Epithelial cell of umbilical artery (primary cell): ENCODE measurements at places on chromosomes 11 and 22. TPM values are rescaled to one million over a fixed set of nuclear protein-coding genes. Genes with fewer than 3 reads are reported as not detected.

Gene CFAP300
- total RNA-seq = 0.61 TPM in 1 of 2 replicates, not detected in the other

Gene APOBEC3B
- total RNA-seq = 2.3 and 3.5 TPM in 2 replicates

Gene GLYATL2
- 0.61 TPM in 1 of 2 replicates, not detected in the other for total RNA-seq

Gene RTN4R
- total RNA-seq = 0.61 and 0.65 TPM in 2 replicates

Gene RASSF10
- under 0.01 TPM in 1 of 2 replicates, not detected in the other for total RNA-seq

Gene TH
- not detected in 2 replicates for total RNA-seq

Gene PTPRCAP
- total RNA-seq = 0.30 and 0.97 TPM in 2 replicates
